ENCODE measurements at places on chromosomes 3 and 15. TPM values are rescaled to one million over a fixed set of nuclear protein-coding genes. Genes with fewer than 3 reads are reported as not detected.

- no peak for DNase-seq
- peaks cover 9% of the 10 kb centered on the region for H3K27me3 ChIP-seq
- no peak within 1 kb of the TSS for H3K27ac ChIP-seq
- peaks cover 16% of the 10 kb centered on the region for H3K4me1 ChIP-seq
These were observed at the start of gene LTK for GRCh38 chr15:41513506-41514227. TSS of gene LTK (minus strand) at chr15:41513827. CDS start at chr15:41513709, 118 bp downstream.

DNA sequence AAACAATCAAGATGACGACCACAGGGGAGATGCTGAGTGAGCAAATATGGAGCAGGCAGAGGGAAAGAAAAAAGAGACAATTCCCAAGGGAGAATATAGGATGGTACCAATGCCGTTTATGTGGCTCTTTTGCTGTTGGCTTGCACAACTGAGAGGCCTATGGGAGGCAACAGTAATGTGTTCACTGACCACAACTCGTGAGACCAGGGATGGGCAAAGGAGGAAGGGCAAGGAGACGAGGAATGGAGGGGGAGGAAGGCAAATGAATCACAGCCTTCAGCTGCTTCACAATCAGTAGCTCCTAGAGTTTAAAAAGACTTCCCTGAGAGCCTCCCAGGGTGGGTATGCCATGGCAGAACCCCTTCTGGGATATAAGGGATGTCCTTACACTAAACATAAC, 131.5 kb downstream of the SLC9A9 start:
- no peak overlapping the region for H3K27ac ChIP-seq
- no peak overlapping the region for H3K4me3 ChIP-seq
- no peaks in the 10 kb centered on the region for H3K27me3 ChIP-seq
- H3K4me1 ChIP-seq = peaks cover 6% of the 10 kb centered on the region

DNA sequence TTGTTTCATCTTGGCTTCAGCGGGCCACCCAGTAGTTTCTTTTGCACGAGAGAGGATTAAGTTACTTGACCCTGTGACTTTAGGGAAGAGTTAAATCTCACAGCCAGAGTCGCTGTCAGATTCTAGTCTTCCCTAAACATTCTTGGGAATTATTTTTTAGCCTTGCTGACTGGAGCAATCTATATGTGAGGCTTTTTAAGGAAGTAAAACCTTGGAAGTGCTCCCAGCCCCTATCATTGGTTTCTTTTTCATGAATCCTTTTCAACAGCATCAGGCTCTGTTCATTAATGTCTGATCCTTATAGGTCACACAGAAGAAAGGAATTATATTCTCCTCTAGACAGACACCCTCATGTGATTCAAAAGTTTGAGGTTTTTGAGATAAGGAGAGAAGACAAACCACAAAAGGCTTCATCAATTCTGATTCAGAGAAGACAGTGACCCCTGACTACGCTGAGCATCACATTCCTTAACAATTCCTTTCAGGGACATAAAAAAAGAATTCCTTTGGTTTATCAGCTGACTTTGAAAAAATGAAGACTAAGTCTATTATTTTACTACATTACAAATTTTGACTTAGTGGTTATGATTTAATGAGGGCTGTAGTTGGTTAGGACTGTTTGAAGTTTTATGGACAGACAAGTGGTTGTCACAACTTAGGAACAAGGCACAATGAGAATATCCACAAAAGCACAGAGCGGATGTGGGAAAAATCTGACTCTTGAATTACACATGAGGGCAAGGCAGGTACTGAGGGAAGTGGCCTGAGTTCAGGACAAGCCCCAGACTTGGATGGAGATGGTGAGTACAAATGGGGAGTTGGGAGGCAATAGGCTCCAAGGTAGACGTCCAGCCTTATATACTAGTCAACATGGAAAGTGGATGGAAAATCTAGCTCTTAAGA, 171.1 kb upstream of the STT3B start:
- peaks cover 9% of the 10 kb centered on the region for H3K27me3 ChIP-seq
- no peaks in the 10 kb centered on the region for H3K4me1 ChIP-seq
- H3K27ac ChIP-seq = no peak overlapping the region
- H3K4me3 ChIP-seq = no peak overlapping the region
- DNase-seq = no peak

DNA sequence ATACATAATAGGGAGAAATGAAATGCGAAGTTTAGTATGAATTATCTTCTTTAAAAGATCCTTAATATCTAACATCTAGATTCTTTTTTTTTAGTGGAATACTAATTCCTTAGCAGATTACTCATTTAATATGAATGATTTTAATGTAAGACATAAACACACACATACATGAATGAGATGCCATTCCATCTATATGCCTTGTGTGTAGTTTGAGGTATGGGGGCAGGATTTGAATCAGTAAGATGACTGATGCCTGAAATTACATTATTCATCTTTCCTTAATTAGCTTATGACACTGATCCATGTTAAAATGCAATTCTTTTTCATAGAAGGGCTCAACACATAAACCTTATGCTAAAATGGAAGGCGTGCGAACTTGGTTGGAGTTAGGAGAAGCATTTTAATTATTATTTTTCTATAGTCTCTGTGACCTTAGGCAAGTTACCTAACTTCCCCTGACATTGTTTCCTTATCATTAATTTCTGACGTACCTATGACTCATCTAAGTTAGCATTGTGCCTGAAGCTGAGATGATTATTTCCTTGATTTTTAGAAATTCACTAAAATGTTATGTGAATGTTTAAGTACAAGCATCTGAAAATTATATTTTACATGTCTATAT, 10.8 kb upstream of the BNIP2 start:
- no peaks in the 10 kb centered on the region for H3K4me1 ChIP-seq
- H3K4me3 ChIP-seq = no peak overlapping the region
- H3K27ac ChIP-seq = no peak overlapping the region
- DNase-seq = no peak
- peaks cover 5% of the 10 kb centered on the region for H3K27me3 ChIP-seq

DNA sequence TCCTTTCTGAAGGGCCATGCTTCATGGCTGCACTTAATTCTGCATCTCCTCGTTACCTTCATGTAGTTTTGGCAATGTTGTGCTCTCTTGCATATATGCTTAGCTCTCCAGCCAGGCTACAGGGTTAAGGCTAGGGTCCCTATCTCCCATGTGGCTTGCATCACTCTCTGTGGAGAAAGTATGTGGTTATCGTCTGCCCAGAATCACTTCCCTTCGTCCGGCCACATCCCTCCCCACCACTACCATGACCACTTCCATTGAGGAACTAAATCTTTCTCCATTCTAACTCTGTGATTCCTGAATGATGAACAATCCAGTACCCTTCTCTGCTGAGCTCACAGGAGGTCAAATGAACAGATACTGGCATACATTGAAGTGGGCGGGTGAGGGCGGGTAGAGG, 34.0 kb downstream of the WWTR1 start:
- peaks cover 10% of the 10 kb centered on the region for H3K4me1 ChIP-seq
- peaks cover 21% of the 10 kb centered on the region for H3K27me3 ChIP-seq
- no peak overlapping the region for H3K27ac ChIP-seq

- no peaks in the 10 kb centered on the region for H3K27me3 ChIP-seq
- H3K4me1 ChIP-seq = no peaks in the 10 kb centered on the region
- H3K27ac ChIP-seq = no peak overlapping the region
These were observed 25.0 kb downstream of the KCNMB2 start for GRCh38 chr3:178561239-178561638.

- no peaks in the 10 kb centered on the region for H3K36me3 ChIP-seq
- H3K4me3 ChIP-seq = no peak overlapping the region
- H3K27me3 ChIP-seq = no peaks in the 10 kb centered on the region
- DNase-seq = no peak
- H3K4me1 ChIP-seq = peaks cover 17% of the 10 kb centered on the region
These were observed 5.0 kb downstream of the TOMM70 start for GRCh38 chr3:100395679-100396431.

CD86 gene
- 3.2 TPM for total RNA-seq

CLDN18 gene
- not detected for total RNA-seq

DNA sequence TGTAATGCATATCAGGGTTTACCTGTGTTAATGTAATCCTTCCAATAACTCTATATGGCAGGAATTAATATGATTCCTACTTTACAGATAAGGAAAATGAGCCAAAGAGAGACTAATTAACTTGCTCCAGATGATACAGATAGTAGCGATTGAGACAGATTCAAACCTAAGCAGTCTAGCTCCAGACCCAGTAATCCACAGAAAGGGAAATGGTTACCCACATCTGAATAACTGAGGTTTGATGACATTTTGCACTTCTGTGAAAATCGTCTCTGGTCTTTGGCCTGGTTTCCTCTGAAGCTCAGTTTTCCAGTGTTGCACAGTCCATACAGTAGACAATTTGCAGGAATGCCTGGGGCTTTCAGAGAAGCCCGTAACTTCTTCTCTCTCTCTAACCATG, 177.1 kb upstream of the UMPS start:
- no peak overlapping the region for H3K27ac ChIP-seq
- peaks cover 80% of the 10 kb centered on the region for H3K27me3 ChIP-seq
- peaks cover 4% of the 10 kb centered on the region for H3K4me1 ChIP-seq
- no peaks in the 10 kb centered on the region for H3K36me3 ChIP-seq
- no peak overlapping the region for H3K4me3 ChIP-seq

DNA sequence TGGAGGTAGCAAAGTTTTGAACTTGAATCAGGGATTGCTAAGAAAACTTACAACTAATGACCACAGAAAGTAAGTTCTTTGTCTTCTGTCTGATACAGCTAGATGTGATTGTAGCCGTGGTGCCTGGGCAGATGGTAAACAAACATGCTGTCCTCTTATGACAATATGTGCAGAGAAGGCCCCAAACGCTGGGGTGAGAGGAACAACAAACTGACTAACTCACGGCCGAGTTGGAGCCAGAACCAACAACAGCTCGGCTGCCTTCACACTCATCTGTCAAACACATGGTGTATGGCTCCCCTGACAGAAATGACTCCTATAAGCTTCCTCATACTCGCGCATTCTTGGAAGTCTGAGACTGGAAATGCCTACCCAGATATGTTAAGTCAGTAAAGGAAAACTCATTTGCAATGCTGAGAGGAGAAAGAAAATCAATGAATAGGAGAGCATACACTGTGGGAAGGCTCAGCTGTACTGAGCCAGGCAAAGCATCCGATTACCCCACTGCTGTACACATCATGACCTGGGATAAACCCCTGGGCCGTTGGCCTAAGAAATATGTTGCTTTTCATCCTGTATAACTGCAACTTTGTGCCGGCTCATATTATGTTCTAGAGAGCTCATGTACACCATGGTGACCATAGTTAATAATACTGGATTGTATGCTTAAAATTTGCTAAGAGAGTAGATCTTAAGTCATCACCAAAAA, 5.7 kb downstream of the THBS1 start:
- no peak overlapping the region for H3K4me3 ChIP-seq
- H3K27me3 ChIP-seq = peaks cover 2% of the 10 kb centered on the region
- H3K4me1 ChIP-seq = peaks cover 25% of the 10 kb centered on the region
- peaks cover 6% of the 10 kb centered on the region for H3K36me3 ChIP-seq
- H3K27ac ChIP-seq = no peak overlapping the region

DNA sequence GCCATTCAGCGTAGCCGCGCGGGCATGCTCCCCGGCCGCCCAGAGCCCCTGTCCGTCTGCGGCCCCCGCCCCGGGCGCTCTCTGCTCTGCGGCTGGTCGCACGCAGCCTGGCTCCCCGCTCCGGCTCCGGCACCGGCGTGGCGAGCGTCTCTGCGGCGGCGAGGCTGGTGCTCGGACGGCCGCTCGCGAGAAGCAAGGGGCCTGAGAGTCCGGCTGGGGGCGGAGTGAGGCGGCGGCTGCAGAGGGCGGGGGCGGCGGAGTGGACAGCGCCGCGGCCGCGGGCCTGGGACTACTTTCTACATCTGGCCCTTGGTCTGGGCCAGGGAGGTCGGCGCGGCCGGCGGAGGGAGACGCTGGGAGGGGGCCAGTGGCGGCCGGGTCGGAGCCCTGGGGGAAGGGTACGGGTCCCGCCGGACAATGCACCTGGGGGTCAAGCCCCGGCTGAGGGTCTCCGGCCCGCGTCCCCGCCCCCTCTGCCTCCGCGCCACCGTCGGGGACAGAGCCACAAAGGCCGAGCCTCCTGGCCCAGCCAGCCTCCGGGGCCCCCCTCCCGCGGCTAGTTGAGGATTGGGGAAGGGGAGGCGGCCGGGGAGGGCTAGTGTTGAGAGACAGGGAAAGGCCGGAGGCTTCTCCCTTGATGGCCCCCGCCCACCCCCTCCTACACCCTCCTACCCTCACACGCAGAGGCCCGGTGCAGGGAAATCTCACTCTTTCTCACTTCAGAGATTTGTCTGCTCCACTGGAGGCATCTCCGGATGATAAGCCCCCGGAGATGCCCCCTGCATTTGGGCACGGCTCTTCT, at the start of gene PRTG:
Gene PRTG (minus strand): TSS at position 226 of the 802 bp plus-strand sequence. CDS start 221 bp downstream, at position 5.
- no peaks in the 10 kb centered on the region for H3K36me3 ChIP-seq
- H3K4me1 ChIP-seq = no peaks in the 10 kb centered on the region
- peak within 1 kb of the TSS; percentile 58 for H3K4me3 ChIP-seq
- no peak within 1 kb of the TSS for H3K27ac ChIP-seq
- no peak for DNase-seq
- peaks cover 22% of the 10 kb centered on the region for H3K27me3 ChIP-seq

- H3K4me1 ChIP-seq = no peaks in the 10 kb centered on the region
- no peak overlapping the region for H3K4me3 ChIP-seq
- no peaks in the 10 kb centered on the region for H3K27me3 ChIP-seq
- no peak for DNase-seq
These were observed 7.8 kb downstream of the SCG5 start for GRCh38 chr15:32649342-32649741.

ZNF860 gene
- total RNA-seq = not detected

GRCh38 chr15:50066202-50066601, 52.8 kb downstream of the ATP8B4 start:
- DNase-seq = peak; percentile 75
- peaks cover 56% of the 10 kb centered on the region for H3K36me3 ChIP-seq
- H3K4me3 ChIP-seq = peak overlapping the region; percentile 79

- no peak for DNase-seq
- no peak overlapping the region for H3K4me3 ChIP-seq
- H3K36me3 ChIP-seq = peaks cover 6% of the 10 kb centered on the region
- peaks cover 12% of the 10 kb centered on the region for H3K27me3 ChIP-seq
- no peaks in the 10 kb centered on the region for H3K4me1 ChIP-seq
These were observed 28.4 kb upstream of the LDHAL6B start for GRCh38 chr15:59178151-59178695.

Data from natural killer cell treated with Interleukin-12 subunit alpha and Interleukin-12 subunit beta and Interleukin-15 and Interleukin-18, amount 100 ng/mL, for 72 hours (primary cell).